ENCODE measurements at places on chromosomes 16 and 17. TPM values are rescaled to one million over a fixed set of nuclear protein-coding genes. Genes with fewer than 3 reads are reported as not detected.

The KRT24 gene
- total RNA-seq, result not detected

The ZNF423 gene
- total RNA-seq, result 0.92 TPM

- H3K27me3 ChIP-seq, result no peaks in the 10 kb centered on the region
- no peaks in the 10 kb centered on the region for H3K4me1 ChIP-seq
- DNase-seq, result no peak
These were observed 28.9 kb upstream of the BCAR1 start for GRCh38 chr16:75280331-75280804.

The CAPNS2 gene
- total RNA-seq, result 0.31 TPM

DNA sequence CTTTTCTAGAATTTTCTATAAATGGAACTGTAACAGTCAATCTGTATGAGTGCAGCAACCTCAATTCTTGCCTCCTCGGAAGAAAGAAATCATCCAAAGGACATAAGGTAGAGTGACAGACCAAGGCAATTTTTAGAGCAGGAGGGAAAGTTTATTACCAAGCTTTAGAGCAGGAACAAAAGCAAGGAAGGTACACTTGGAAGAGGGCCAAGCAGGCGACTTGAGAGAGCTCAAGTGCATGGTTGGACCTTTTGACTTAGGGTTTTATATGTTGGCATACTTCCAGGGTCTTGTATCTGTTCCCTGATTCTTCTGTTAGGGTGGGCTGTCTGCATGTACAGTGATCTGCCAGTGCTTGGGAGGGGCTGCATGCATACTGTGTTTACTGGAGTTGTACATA is 50.3 kb downstream of the SCNN1G start:
- H3K36me3 ChIP-seq, result no peaks in the 10 kb centered on the region
- no peak overlapping the region for H3K27ac ChIP-seq
- H3K4me1 ChIP-seq, result no peaks in the 10 kb centered on the region
- H3K27me3 ChIP-seq, result no peaks in the 10 kb centered on the region
- H3K4me3 ChIP-seq, result no peak overlapping the region

DNA sequence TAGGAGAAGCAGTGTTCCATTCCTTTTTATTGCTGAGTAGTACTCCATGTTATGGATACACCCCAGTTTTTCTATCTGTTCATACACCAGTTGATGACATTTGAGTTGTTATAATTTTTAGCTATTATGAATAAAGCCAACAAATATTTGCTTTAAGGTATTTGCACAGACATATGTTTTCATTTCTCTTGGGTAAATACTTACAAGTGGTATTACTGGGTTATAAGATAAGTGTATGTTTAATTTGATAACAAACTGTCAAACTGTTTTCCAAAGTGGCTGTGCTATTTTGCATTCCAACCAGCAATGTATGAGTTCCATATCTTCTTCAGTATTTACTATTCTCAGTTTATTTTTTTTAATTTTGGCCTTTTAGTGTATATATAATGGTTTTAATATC is 27.7 kb upstream of the GFOD2 start:
- peaks cover 25% of the 10 kb centered on the region for H3K36me3 ChIP-seq
- no peak for DNase-seq
- no peaks in the 10 kb centered on the region for H3K27me3 ChIP-seq
- H3K27ac ChIP-seq, result no peak overlapping the region
- no peak overlapping the region for H3K4me3 ChIP-seq
- no peaks in the 10 kb centered on the region for H3K4me1 ChIP-seq

DNA sequence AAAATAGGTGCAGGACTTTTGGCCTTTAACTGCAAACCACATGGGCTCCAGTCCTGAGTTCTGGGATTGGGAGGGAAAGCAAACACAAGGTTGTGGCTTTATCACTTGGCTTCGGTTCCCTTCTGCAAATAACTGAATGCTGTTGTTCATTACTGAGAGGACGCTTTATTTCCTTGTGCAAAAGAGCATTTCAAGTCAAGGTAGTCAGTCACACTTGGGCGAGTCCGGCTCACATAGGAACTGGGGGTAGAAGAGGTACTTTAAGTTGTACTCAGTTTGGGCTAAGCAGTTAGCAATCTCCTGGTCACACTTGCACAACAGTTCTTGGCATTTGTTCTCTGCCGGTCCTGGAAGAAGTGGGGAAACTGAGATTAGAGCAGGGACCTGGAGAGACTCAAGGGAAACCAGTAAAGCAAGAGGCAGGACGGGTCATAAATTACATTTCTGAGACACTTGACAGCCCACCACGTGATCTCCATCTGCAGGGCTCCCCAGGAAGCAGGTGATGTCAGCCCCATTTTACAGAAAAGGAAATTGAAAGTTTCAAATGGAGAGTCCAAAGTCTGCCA is 21.6 kb downstream of the PLA2G10 start:
- no peak overlapping the region for H3K4me3 ChIP-seq
- no peak overlapping the region for H3K27ac ChIP-seq
- peaks cover 10% of the 10 kb centered on the region for H3K36me3 ChIP-seq
- DNase-seq, result no peak
- no peaks in the 10 kb centered on the region for H3K27me3 ChIP-seq
- H3K4me1 ChIP-seq, result no peaks in the 10 kb centered on the region

- no peaks in the 10 kb centered on the region for H3K27me3 ChIP-seq
- peak; percentile 45 for DNase-seq
- H3K4me3 ChIP-seq, result no peak overlapping the region
- H3K4me1 ChIP-seq, result no peaks in the 10 kb centered on the region
- no peaks in the 10 kb centered on the region for H3K36me3 ChIP-seq
These were observed 39.7 kb downstream of the PSME3IP1 start for GRCh38 chr16:57146040-57146647.

The RNU2-1 gene
- total RNA-seq, result 4,314 TPM

- DNase-seq, result no peak
- no peaks in the 10 kb centered on the region for H3K27me3 ChIP-seq
- H3K36me3 ChIP-seq, result no peaks in the 10 kb centered on the region
- no peak overlapping the region for H3K27ac ChIP-seq
- peak overlapping the region; percentile 26 for H3K4me3 ChIP-seq
These were observed 318.3 kb downstream of the PHKB start for GRCh38 chr16:47779201-47780016.

DNA sequence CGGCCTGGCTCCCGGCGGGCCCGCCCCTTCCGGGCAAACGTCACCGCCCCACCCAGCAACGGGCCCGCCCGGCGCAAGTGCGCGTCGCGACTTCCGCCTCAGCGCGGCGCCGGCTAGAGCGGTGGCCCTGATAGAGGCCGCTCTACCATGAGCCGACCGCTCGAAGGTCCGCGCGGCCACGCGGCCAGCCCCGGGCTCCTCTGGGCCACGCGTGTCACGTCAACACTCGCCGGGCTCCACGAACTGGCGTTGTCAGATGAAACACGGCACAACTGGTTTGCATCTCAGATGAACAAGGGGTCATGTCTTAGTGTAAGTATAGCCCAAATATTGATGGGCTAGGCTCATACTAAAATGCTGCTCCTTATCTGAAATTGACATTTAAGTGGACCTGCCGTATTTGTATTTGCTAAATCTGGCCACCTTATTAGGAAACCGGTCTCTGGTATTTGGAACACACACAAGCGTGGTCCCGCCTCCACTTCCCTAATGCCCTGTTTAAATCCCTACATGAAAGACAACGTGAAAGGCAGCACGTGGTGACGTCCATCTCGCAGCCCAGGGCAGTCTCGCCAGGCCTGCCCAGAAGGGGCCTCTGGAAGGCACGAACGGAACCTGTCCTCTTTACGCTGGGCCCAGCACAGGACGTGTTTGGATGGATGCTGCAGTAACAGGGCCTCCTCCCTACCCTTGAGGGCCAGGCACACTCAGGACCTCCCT is at the start of gene ZNF598:
Gene ZNF598, minus strand, starts transcription at position 31 of the 720 bp plus-strand sequence.
- peak; percentile 89 for DNase-seq
- H3K27ac ChIP-seq, result peak within 1 kb of the TSS; percentile 86
- no peaks in the 10 kb centered on the region for H3K27me3 ChIP-seq
- no peaks in the 10 kb centered on the region for H3K36me3 ChIP-seq
- H3K4me3 ChIP-seq, result peak within 1 kb of the TSS; percentile 99

- DNase-seq, result no peak
- no peak overlapping the region for H3K4me3 ChIP-seq
- no peaks in the 10 kb centered on the region for H3K4me1 ChIP-seq
- H3K36me3 ChIP-seq, result no peaks in the 10 kb centered on the region
- no peak overlapping the region for H3K27ac ChIP-seq
- H3K27me3 ChIP-seq, result no peaks in the 10 kb centered on the region
These were observed 30.7 kb downstream of the GPRC5B start for GRCh38 chr16:19853742-19854542.

The ASPHD1 gene
- 0.50 TPM for total RNA-seq

The SLC35G6 gene
- not detected for total RNA-seq

GRCh38 chr17:32265192-32265923 is at the start of gene RHBDL3:
Gene RHBDL3, plus strand, starts transcription at chr17:32265832. Its CDS starts 358 bp downstream, at chr17:32266190.
- H3K4me1 ChIP-seq, result no peaks in the 10 kb centered on the region
- peak; percentile 37 for DNase-seq
- no peaks in the 10 kb centered on the region for H3K27me3 ChIP-seq
- H3K36me3 ChIP-seq, result no peaks in the 10 kb centered on the region
- H3K4me3 ChIP-seq, result peak within 1 kb of the TSS; percentile 56

- no peak overlapping the region for H3K27ac ChIP-seq
- no peak for DNase-seq
- no peaks in the 10 kb centered on the region for H3K4me1 ChIP-seq
- no peak overlapping the region for H3K4me3 ChIP-seq
These were observed 60.1 kb upstream of the NOL11 start for GRCh38 chr17:67657596-67657995.

The CHST6 gene
- total RNA-seq, result not detected

The OR2C1 gene
- 0.49 TPM for total RNA-seq

The SPAG5 gene
- 8.7 TPM for total RNA-seq

The ANKRD40CL gene
- total RNA-seq, result not detected

DNA sequence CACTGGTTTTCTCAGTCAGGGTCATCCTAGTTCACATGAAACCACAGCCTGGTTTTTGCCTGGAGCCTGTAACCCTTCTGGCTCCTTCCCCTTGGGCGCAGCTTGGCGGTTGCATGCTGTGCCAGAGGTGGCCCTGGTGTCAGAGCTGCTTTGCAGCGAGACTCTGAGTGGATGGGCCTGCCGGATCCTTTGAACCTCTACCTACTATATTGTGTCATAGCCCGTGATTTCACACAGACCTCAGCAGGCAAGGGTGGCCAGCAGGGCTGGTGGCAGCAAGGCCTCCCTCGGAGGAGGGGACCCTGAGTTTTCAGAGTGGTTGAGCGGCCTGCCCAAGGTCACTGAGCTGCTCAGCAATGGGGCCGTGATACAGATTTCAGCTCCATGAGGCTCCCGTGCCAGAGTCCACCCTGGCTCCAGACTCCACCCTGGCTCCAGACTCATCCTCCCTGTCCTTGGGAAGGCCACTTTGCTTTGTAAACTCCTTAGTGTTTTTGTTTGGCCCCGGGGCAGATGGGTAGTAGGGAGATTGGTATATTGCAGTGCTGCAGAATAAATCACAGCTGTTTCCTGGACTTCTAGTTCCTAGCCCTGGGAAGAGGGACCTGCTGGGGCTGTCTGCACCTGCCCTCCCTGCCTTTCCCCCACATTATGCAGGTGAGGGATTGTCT is 9.7 kb downstream of the MPRIP start:
- H3K27me3 ChIP-seq, result no peaks in the 10 kb centered on the region
- H3K4me3 ChIP-seq, result no peak overlapping the region
- H3K4me1 ChIP-seq, result peaks cover 34% of the 10 kb centered on the region
- H3K27ac ChIP-seq, result no peak overlapping the region

DNA sequence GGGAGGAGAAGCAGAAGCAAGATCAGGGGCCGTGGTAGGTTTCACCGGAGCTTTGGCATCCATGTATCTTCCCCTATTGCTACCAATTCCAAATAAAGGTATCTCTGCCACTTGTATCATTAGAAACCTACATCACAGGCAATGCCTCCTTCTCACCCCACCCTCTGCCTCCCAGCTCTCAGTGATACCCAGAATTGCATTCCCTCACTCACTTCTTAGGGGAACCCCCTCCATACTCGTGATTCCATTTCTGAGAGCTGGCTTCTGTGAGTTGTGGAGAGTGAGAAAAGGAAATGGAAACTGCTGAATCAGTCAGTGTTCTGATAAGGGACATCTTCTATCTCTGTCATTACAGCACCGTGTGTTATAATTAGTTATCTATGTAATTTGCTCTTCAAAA is 2.3 kb upstream of the CCL3 start:
- H3K4me3 ChIP-seq, result no peak overlapping the region
- H3K27me3 ChIP-seq, result no peaks in the 10 kb centered on the region
- no peak for DNase-seq
- no peaks in the 10 kb centered on the region for H3K36me3 ChIP-seq
- H3K4me1 ChIP-seq, result no peaks in the 10 kb centered on the region

The YBX2 gene
- 0.81 TPM for total RNA-seq

The GINS3 gene
- total RNA-seq, result 2.9 TPM

- no peak for DNase-seq
- H3K27ac ChIP-seq, result no peak overlapping the region
- H3K27me3 ChIP-seq, result no peaks in the 10 kb centered on the region
These were observed 16.7 kb downstream of the ASGR2 start for GRCh38 chr17:7097940-7098339.

The MED9 gene
- 5.7 TPM for total RNA-seq

- no peak for DNase-seq
- H3K36me3 ChIP-seq, result no peaks in the 10 kb centered on the region
- H3K4me3 ChIP-seq, result no peak overlapping the region
- H3K4me1 ChIP-seq, result peaks cover 4% of the 10 kb centered on the region
- no peak overlapping the region for H3K27ac ChIP-seq
- peaks cover 4% of the 10 kb centered on the region for H3K27me3 ChIP-seq
These were observed 10.3 kb upstream of the NTN1 start for GRCh38 chr17:9011001-9011400.

DNA sequence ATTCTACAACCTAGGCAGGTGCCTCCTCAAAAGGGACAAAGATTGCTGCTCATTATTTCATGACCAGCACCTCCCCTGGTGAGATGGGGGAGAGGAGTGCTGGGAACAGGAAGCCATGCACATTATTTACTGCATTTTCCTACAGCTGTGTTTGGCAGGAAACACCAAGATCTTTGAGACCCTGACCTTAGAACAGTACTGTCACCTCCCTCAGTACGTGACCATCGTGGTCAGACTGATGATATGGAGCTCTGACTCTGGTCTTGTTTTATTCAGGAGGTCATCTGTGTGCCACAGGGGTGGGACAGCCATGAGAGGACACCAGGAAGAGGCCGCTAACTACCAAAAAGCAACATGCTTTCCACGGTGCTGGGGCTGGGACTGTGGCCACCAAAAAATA is 37.4 kb downstream of the USP22 start:
- no peaks in the 10 kb centered on the region for H3K4me1 ChIP-seq
- no peak overlapping the region for H3K27ac ChIP-seq
- H3K36me3 ChIP-seq, result peaks cover 22% of the 10 kb centered on the region
- no peak for DNase-seq

DNA sequence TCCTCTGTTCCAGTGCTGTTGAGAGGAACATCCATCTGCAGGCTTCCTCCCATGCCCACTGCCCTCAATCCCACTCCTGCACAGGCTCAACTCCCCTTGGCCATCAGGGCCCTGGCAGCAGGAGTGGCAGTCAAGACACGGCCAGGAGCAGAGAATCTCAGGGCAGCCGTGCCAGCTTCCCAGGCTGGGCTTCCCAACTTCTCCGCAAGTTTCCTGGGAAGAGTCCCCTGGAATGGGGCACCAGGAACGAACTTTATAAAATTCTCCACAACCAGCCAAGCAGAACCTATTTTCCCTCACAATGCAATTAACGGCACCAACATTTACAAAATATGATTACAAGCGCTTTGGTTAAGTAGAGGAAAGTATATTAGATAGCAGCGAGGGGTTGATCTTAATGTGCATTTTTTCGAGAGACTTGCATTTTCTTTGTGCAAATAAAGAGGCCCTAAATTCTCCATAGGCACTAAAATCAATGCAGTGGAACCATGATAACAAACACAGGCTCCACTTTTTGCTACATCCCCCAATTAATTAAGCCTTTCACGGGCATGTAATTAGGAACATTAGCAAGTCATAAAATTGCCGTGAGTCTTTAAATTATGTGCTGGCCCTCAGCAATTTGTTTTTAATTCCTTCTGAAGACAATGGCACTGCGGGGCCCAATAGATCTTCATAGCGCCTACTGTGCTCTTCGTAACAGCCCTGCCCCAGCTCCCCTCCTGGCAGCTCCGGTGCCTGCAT is 99.9 kb upstream of the LHX1 start:
- no peaks in the 10 kb centered on the region for H3K27me3 ChIP-seq
- H3K4me3 ChIP-seq, result no peak overlapping the region
- no peak for DNase-seq
- H3K4me1 ChIP-seq, result no peaks in the 10 kb centered on the region
- H3K27ac ChIP-seq, result no peak overlapping the region
